Suppressor macrophage treated with lipopolysaccharide for 4 hours (primary cell): ENCODE measurements at places on chromosomes 4 and X.
A peak's percentile ranks its signal among the peaks of the same experiment; 100 is the strongest.

DNA sequence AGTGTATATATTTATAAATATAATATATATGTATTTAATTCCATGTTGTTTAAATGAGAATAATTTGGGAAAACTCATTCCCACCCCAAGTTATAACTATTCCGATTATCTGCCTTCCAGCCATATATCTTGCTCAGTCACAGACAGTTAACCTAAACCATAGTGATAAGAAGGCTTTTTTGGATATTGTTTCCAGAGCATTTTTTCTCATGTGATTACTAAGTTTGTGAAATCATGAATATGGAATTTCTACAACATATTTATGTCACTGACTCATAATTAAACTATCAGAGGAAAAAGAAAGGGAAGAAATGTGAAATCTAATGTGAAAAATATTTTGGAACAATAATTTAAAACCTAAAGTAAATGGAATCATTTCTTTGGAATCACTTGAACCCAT, 1163.5 kb upstream of the PABPC4L start:
- DNase-seq, result no peak

GRCh38 chr4:168240821-168241220, 77.7 kb downstream of the DDX60 start:
- DNase-seq, result peak; percentile 64

DNA sequence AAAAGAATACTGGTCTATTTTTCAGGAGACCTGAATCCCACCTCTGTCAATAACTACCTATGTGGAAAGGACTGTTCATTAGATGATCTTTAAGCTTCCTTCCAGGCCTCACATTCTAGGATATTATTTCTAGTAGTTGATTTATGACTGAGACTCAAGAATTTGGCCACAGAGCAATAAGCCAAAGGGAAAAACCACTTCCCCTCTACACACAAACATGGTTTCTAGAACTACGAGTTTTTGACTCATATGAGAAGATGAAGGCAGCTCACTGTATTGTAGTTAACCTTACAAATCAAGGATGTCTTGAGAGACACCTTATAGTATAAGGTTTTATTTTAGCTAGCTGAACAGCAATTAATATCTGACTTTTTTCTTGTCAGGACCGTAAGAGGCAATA, 36.9 kb upstream of the GDPD2 start:
- DNase-seq, result no peak

GRCh38 chr4:144649646-144650045, 3.7 kb downstream of the HHIP start:
- DNase-seq, result no peak

GRCh38 chr4:158458271-158458895, 63.3 kb upstream of the RXFP1 start:
- DNase-seq, result no peak

DNA sequence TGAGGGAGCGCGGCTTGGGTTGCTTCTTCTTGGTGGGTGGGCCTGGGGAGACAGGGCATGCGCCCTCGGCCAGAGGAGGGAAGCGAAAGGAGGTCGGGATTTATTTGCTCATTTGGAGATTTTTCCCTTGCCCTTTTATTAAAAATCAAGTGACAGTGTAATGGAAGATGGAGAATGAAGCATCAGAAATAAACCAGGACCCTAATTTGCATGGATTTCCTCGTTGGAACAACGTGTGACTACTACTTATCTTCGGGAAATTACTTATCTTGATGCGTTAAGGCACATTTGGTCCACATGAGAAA, 709 bp upstream of the CLOCK start:
- DNase-seq, result no peak
